Fibroblast of skin of right quadriceps (primary cell): ENCODE measurements at places on chromosomes 2 and 18.

DNA sequence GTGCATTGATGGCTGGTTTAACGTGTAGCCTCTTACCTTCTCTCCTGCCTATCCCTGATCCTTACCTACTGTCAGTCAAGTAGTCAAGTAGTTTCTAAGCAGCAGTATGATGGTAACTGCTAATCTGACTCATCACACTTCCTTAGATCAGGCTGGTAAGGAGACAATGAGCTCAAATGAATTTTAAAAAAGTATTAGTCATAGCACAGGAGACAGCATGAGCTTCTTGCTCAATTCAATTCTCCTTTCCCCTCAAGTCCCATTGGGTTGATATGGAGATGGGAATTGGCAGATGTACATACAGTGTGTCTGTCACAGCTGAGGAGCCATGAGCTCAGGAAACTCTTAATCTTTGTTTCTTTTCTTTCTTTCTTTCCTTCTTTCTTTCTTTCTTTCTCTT is 799.7 kb downstream of the LRP1B start:
- DNase-seq, result peak; percentile 87

- peak; percentile 81 for DNase-seq
Measured at GRCh38 chr2:65370387-65371073, 61.9 kb downstream of the SPRED2 start.

DNA sequence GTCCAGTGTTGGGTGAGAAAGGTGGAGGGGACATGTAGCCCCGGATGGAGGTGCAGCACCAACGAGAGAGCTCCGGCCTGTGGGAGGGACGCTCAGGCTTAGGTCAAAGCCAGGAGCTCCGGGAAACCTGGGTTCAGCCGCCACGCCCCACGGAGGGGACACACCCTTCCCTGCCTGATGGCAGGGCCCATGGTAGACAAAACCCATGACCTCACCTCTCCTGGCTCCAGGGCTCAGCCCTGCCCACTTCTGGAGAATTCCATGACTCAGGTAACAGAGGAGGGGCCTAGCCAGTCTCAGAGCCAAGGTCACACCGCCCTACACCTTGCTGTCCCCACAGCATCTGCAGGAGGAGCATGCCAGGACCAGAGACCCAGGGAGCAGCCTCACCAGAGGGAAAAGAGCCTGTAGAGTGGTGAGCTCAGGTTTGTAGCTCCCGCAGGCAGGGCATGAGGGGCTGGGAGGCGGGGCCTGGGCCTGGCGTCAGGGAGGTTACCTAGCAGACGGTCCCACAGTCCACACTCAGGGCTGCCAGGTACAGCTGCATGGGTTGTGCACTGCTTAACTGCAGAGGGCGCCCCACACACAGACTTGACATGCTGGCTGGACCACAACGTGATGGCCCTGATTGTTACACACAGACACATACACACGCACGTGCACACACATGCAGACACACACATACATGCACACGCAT is 70.8 kb upstream of the SMAD7 start:
- DNase-seq, result peak; percentile 31

DNA sequence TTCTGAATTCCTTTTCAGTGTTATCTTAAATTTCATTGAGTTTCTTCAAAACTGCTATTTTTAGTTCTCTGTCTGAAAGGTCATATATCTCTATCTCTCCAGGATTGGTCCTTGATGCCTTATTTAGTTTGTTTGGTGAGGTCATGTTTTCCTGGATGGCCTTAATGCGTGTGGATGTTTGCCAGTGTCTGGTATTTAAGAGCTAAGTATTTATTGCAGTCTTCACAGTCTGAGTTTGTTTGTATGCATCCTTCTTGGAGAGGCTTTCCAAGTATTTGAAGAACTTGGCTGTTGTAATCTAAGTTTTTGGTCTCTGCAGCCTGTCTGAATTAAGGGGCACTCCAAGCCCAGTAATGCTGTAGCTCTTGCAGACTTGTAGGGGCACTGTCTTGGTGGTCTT is 249.3 kb downstream of the ZNF385B start:
- peak; percentile 88 for DNase-seq

DNA sequence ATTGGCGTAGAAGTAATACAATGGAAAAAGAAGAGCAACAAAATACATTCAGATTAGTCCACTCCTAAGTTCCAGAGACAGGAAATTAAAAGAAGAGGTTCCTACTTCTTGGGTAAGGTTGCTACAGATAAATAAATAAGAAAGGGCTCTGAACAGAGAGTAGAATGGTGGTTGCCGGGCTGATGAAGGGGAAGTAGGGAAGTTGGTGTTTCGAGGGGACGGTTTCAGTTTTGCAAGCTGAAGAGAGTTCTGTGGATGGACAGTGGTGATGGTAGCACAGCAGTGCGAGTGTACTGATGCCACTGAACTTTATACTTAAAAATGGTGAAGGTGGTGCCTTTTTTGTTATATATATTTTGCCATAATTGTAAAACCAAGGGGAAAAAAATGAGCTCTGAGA is 48.2 kb downstream of the CABYR start:
- no peak for DNase-seq

DNA sequence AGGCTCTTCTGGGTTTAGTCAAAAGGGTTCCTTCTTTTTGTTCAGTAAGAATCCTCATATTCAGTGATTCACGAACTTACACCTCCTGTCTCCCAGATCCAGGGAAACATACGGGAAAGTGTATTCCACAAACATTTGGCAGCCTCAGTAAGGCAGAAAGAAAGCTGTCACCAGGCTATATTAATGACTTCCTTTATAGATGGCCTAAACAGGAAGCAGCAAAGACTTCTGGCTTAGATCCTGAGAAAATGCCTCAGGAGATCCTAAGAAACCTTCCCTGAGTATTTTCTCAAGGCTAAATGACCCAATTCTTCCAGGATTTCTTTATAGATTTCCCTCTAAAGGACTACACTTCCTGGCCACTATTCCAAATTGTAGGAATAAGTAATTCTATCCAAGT is 1995.5 kb upstream of the CELF4 start:
- DNase-seq, result peak; percentile 67

DNA sequence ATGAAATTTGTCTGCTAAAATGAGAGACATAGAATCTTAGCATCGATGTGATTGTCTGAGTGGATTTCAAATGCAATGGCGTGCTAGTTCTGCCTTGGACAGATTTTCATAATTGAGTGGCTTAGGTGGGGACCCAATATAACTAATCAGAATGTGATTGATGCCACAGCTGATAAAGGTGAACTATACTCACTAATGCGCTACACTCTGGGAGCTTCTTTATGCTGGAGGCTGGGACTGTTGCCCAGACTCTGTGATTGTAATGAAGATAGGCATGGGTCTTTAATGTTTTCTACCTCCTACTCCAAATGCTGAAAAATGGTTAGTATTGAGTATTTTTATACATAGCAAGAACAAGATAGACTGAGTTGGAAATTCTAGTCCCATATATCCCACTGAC is 339.5 kb upstream of the SLC39A10 start:
- DNase-seq, result no peak

GRCh38 chr2:53785366-53785765 is 1.4 kb downstream of the ASB3 start:
- no peak for DNase-seq
